Activated T-cell treated with anti-CD3 and anti-CD28 coated beads, Interleukin-2, amount 50 U/mL, for 4 hours (primary cell): ENCODE measurements at places on chromosomes 6 and 20. TPM values are rescaled to one million over a fixed set of nuclear protein-coding genes. Genes with fewer than 3 reads are reported as not detected.

GRCh38 chr20:25991051-25991755, 294.6 kb upstream of the ZNF337 start:
- DNase-seq = no peak

GRCh38 chr6:151068761-151069312, 170.9 kb upstream of the AKAP12 start:
- no peak for DNase-seq

- DNase-seq = no peak
Measured at GRCh38 chr20:25070821-25071473, 11.0 kb downstream of the VSX1 start.

DNA sequence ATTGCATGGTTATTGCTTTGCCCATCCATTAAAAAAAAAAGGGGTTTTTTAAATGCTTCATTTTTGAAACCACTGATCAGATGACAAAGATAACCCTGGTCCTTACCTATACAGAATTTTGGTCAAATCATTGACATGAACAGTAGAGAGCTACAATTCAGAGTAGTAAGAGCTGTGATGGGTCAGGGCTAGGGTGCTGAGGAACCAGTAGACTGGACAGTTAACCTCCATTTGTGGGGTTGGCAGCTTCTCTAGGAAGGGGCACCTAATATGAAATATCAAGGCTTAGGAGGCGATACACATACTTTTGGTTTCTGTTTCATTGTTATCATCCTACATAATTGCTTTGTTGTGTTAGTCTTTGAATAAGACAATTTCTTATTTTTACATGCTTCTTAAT, 55.1 kb downstream of the ORC3 start:
- no peak for DNase-seq

GRCh38 chr20:59721386-59721785, 117.0 kb downstream of the PHACTR3 start:
- no peak for DNase-seq

- DNase-seq = no peak
Measured at GRCh38 chr20:5691918-5692618, 58.1 kb upstream of the SHLD1 start.

- no peak for DNase-seq
Measured at GRCh38 chr6:3458706-3459421, 2.0 kb upstream of the SLC22A23 start.

Gene DDO
- not detected for total RNA-seq

GRCh38 chr6:155678361-155678760, 222.7 kb upstream of the NOX3 start:
- DNase-seq = no peak

DNA sequence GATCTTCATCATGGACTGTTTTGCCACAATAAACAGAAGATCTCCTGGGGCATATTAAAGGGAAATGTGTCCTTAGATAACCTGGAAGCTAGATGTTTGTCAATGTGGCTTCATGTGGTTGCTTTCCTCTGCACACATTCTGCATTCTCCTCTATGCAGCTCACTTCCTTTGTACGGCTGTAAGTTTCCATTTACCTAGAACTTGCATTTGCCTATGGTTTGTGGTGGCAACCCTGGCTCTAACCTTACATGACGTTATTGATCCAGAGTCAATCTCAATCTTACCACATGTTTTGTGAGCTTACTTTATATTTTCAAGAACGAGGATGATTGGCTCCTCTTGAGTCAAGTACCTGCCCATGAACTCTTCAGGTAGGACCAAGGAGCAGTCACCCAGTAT, 863.1 kb downstream of the MAFB start:
- no peak for DNase-seq

DNA sequence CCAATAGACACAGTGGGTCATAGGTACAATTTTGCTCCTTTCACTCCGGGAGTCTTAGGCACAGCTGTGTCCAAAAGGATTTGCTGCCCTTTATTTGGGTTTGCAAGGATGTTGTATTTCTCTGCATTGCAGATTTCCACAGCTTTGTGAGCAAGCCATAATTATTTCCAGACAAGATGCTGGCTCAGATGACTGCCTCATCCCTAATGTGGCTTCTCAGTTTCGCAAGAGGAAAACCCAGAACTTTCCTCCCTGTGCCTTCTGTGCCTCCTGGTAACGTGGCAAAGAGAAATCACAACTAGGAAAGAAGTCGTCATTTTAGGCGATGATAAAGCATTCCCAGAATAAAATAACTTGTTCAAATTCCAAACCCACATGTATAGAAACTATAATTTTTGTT, 33.7 kb downstream of the FAM50B start:
- no peak for DNase-seq

DNA sequence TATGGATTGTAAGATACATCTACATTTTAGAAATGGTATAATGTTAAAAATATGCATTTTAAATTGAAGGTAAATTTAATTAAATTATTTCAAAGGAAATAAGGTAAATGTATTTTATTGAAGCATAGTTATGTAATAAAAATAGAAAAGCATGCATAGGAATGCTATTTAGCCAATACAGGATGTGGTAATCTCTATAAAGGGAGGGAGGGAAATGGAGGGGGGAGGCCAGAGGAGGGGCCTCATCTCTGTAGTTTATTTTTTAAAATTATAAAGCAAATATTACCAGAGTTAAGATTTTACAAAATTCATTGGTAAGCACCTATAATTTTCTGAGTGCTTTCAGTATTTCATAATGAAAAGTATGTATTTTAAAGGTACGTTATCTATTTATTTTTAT, 27.2 kb downstream of the SLC16A10 start:
- DNase-seq = no peak

DNA sequence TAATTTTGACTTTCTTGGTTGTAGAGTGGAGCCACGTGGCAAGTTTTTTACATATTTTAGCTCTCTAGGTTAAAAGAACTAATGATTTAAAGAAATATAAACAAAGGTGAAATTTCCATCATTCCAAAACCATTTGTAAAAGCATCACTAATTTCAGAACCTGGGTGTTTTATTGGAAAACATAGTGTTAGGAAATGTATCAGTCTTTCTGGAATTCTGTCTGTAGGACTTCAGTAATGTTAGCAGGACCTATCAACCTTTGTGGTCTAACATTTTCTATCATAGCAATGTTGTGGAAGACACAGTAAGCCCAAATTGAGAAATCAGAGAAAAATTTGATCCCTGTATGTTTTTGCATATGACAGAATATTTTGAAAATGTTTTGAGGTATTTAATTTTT, 28.3 kb downstream of the L3MBTL3 start:
- DNase-seq = no peak

Gene MANEA
- total RNA-seq = 14.5 TPM

DNA sequence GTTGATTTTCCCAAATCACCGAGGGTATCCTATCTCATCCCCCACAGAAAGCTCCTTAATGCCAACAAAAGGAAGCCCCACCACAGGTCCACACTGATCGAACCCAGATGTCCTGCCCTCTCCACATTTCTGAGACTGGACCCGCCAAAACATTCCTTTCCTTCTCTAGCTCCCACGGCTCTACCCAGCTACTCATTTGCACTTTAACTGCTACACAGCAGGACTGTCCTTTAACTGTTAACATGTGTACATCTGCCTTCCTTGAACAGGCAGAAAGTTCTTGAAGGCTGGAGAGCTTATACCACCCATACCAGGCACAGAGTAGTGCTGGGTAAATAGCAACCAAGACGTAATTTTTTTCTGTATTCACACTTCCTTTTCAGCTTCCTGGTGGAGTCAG, 68.6 kb downstream of the TRMT6 start:
- no peak for DNase-seq

- no peak for DNase-seq
Measured at GRCh38 chr6:16168121-16168520, 39.2 kb downstream of the MYLIP start.

- DNase-seq = no peak
Measured at GRCh38 chr6:74610352-74610751, 595.5 kb downstream of the COL12A1 start.

- no peak for DNase-seq
Measured at GRCh38 chr20:47070176-47070575, 175.5 kb downstream of the EYA2 start.

DNA sequence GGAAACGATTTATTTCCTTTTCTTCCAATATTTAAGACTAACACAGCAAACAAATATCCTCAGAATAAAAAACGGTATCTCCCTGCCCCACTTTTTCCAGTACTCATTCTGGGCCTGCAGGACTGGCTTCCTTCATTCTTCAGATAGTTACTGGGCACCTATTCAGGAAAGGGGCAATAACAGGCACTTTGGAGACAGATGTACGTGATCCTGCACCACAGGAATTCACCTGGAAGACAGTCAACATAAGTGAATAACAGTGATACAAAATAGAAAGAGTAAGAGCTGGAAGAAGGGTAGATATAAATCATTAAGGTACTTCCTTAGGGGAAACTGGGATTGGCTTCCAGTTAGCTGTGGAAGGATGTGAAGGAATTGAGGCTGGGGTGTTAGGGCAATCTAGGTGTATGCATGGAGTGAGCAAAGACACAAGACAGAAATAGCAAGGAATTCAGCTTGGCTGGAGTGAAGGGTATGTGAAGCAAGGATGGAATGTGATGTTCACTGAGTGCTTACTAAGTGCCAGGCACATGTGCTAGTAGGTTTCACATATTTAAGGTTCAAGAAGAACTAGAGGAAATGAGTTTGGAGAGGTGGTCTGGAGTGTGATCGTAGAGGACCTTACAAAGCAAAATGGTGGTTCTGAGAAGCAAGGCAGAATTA, 49.3 kb upstream of the FAM83C start:
- no peak for DNase-seq

GRCh38 chr6:37774028-37774680, 45.4 kb upstream of the ZFAND3 start:
- no peak for DNase-seq

Gene PI16
- not detected for total RNA-seq

DNA sequence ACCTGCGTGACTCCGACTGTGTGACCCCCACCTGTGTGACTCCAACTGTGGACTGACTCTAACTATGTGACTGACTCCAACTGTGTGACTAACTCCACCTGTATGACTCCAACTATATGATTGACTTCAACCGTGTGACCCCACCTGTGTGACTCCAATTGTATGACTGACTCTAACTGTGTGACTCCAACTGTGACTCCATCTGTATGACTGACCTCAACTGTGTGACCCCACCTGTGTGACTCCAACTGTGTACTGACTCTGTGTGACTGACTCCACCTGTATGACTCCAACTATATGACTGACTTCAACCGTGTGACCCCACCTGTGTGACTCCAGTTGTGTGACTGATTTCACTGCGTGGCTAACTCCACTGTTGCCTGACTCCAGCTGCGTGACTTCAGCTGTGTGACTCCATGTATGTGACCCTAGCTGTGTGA, 38.6 kb downstream of the SYNJ2 start:
- no peak for DNase-seq

Gene FKBP1A
- total RNA-seq = 300 TPM

DNA sequence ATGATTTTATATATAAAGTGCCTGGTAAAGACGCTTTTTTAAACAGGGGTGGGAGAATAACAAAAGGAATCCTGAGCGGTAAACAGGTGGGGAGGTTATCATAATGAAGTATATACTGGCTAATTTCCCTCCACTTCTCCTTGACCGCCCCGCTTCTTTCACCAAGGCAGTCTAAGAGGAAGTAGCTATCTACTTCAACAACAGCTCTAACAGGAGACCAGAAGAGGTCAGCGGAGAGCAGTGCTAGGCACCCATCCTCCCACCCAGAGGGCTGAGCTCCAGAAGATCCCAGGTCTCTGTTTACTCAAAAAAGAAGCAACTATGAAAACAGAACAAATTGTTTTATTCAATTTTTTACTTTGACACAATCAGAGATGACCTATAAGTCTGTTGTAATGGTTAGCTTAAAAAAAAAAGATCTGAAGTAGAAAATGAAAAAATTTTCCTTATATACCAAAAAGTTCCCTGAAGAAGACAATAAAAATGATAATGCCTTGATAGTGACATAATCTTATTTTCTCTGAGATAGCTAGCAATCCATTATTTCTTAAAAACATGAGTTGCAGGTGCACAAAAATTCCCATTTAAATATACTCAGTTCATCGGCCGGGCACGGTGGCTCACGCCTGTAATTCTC, 141.1 kb downstream of the PDSS2 start:
- DNase-seq = no peak

Gene SLC2A4RG
- total RNA-seq = 17.3 TPM

Gene WFDC2
- total RNA-seq = 0.34 TPM

DNA sequence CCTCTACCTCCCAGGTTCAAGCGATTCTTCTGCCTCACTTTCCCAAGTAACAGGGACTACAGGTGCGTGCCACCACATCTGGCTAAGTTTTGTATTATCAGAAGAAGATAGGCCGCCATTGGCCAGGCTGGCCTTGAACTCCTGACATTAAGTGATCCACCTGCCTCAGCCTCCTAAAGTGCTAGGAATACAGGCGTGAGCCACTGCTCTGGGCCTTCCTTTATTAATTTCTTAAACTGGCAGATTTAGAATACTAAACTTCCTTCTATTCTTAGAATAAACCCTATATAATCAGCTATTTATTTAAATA, 86.6 kb downstream of the HFE start:
- DNase-seq = no peak

DNA sequence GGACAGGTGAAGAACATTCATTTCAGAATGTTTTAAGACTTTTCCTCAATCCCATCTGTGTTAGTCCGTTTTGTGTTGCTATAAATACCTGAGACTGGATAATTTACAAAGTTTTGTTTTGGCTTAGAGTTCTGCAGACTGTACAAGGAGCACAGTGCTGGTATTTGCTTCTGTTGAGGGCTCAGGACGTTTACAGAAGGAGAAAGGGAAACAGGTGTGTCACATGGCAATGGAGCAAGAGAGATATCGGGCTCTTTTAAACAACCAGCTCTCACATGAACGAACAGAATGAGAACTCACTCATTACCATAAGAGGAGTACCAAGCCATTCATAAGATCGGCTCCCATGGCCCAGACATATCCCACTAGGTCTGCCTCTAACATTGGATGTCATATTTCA, 16.7 kb downstream of the MAP7 start:
- no peak for DNase-seq

Gene METTL24
- total RNA-seq = not detected

DNA sequence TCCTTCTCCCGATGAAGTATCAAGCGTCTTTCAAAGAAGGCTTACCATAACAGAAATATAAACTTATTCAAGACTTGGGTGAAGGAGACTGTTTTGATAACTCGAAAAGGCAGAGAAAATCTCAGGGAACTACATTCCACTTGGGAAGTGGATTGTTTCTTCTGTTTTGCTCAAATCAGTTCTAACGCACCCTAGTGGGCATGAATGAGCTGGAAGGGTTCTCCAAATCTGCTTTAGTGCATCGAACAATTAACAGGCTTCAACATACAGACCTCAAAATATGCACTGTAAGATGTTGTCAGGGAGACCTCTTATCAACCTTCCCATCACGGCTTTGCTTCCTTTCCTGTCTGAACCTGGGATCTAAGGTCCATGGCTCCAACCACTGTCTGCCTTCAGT, 392.5 kb downstream of the CD83 start:
- DNase-seq = no peak

- no peak for DNase-seq
Measured at GRCh38 chr6:97440590-97441176, 157.7 kb upstream of the MMS22L start.
